ENCODE measurements at places on chromosomes 5 and 9. TPM values are rescaled to one million over a fixed set of nuclear protein-coding genes. Genes with fewer than 3 reads are reported as not detected.
A peak's percentile ranks its signal among the peaks of the same experiment; 100 is the strongest.

The SMIM27 gene
- polyA plus RNA-seq = 2.6 TPM

The EFCAB9 gene
- not detected for polyA plus RNA-seq

The ANKRD33B gene
- polyA plus RNA-seq = 2.4 TPM

The OBP2A gene
- not detected for polyA plus RNA-seq

The TEX48 gene
- not detected for polyA plus RNA-seq

The SPACA9 gene
- 2.6 TPM for polyA plus RNA-seq

DNA sequence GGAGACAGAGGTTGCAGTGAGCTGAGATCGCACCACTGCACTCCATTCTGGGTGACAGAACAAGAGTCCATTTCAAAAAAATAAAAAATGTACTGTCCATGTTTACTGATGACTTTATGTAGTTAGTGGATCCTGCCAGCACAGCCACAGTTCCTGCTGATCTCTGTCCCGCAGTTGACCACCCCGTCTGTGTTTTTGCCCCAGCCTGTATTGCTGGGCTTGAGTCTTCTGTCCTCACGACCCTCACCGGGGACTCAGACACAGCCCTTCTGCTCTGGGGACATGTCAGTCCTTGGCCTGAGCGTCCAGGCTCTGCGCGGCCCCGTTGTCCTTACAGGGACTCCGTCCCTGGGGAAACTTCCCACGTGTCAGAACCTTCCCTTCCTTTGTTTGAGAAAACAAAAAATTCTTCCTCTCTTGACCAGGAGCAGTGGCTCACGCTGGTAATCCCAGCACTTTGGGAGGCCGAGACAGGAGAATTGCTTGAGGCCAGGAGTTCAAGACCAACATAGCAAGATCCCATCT is 14.5 kb downstream of the SURF6 start:
- DNase-seq = no peak

DNA sequence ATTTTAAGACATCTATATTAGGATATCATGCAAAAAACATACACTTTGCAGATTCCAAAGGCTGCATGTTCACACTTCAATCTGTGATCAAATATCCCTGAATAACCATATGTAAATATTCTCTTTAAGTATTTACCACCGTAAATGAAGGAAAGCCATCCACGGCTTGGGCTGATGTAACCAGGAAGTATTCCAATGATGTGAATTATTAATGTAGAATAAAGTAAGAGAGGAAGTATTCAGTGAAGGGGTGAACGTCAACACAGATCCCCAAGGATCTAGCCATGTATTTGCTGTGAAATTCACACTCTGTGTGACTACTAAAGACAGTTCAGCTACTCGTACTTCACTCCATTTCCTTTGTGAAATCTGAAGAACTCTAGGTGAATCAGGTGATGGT is 75.2 kb downstream of the CDH6 start:
- no peak for DNase-seq

DNA sequence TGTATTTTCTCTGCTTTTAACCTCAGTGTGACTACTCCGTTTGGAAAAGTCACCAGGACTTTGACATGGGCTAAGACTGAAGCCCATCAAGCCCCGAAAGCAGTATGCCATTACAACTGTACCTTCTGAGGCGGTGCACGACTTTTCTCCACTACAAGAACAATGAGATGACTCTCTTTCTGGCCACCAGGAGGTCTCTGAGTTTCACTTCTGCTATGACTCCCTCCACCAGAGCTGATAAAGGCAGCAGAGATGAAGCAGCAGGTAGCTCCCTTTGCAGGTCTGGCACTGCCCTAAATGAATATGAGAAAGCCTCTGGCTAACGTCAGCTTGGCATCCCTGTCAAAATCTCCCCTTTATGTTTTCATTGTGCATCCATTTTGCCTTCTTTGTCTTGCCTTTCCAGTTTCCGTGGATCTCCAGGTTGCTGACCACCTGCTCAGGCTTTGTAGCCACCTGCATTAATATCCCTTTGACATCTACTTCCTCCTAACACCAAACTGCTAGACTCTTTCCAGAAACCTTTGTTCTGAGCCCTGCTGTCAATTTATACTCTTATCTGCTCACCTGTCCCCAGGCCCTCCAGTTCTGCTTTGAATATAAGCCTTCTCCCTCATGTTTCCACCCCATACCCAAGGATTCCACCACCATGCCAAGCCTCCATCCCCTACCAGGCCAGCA is 221.7 kb downstream of the ZNF608 start:
- DNase-seq = no peak

DNA sequence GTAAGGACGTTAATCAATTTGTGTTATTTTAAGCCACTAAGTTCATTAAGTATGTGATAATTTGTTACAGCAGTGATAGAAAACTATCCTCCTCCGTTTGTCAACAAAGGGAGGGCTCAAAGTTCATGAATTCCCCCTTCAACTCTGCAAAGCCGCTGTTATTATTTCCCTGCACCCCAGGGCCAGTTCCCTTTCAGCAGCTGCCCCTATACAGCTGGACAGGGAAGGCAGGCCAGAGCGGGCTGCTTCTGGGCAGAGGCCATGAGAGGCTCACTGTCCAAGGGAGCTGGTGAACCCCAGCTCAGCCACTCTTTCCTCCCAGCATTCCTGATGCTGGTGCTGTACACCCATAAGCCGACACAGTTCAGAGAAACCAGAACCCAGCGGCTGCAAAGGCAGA is 102.4 kb upstream of the GPR151 start:
- no peak for DNase-seq

DNA sequence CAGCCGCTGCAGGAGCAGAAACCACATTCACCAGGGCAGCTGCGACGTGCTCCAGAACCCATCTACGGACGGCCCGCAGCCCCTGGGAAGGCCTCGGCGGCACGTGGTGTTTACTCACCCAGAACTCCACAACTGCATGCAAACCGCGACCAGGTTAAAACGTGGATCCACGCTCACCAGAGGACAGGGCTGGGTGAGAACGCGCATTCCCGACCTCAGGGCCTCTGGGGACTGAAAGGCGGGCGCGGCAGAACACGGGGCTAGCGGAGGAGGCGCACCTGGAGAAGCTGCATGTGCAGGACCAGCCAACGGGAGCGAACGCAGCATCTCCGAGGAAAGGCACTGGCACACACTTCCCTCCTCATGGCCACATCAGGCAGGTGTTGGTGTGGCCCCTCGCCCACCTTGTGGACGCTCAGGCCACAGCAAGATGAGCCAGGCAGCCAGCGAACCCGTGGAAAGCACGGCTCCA is 24.0 kb upstream of the CAMSAP1 start:
- DNase-seq = no peak

DNA sequence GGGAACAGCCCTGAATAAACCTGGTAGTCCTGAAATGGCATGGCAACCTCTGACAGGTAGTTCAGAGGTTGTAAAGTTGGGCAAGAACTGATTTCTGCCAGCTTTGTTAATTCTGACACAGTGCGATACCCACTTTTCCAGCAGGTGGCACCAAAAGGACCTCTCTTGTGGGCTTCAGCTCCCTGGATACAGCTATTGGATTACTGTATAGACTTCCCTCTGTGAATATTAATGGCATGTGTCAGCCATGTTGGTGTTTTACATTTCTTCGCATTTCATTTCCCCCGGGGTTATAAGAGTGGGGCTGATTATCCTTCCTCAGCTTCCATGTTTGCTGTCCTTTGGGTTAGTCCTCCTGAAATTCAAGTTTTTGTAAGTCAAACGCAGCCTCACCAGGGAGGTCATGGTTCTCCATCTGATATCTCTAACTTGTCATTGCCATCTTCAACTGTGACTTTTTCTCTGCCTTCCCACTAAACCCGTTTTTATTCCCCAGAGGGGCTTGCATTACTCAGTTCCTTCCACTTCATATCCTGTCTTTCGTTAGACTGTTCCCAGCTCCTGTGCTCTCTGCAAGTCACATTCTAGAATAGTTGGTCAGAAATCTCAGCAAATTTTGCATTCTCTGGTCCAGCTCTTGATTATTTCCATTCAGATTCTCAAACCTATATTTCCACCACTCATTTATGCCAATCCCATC is 135.6 kb downstream of the LIFR start:
- peak; percentile 73 for DNase-seq

DNA sequence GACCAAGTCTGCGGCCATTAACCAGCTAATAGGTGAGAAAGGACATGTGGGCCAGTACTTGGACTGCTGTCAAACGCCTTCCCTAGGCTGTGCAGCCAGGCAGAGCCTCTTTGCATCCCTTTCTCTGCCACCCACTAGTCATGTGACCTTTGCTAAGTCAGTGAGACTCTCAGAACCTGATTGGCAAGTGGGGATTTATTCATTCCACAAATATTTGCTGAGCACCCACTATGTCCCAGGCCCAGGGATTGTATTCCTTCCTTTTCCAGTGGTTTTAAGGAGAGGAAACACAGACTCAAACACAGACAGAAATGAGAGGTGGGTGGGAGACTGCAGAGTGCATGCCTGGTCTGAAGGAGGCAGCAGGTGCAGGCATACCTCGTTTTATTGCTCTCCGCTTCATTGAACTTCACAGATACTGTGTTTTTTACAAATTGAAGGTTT is 71.6 kb upstream of the GALNT10 start:
- no peak for DNase-seq
